Fibroblast of skin of scalp (primary cell): ENCODE measurements at places on chromosomes 7 and 10.

DNA sequence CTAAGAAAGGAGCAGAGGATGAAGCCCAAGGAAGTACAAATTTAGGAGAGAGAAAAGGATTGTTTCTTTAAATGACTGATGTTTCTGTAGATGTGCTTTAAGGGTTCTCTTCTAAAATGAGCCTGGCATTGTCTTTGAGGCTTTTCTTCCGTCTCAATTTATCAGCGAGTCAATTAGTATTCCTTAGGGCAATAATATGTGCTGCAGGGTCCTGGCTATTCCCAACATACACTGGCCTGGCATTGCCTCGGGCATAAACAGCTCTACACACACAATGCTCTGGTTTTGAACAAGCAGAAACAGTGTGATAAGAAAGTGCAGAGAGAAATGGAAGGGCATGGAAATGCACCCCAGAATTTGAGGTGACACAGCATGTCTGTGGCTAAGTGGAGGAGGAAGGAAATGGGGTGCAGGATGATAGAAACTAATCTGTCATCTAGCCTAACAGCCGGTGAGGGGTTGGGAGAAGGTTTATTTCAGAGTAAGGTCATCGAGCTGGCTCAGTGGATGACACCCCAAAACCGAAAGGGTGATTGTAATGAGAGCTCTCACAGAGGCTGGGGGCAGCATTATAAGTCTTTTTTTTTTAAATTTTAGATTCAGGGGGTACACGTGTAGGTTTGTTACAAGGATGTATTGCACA lies 67.5 kb upstream of the ARHGAP21 start:
- DNase-seq, result no peak

GRCh38 chr7:26393818-26394217 lies 102.2 kb downstream of the SNX10 start:
- DNase-seq, result no peak

GRCh38 chr7:20238754-20239324 lies 21.7 kb upstream of the MACC1 start:
- no peak for DNase-seq

GRCh38 chr10:91471602-91472001 lies 61.5 kb downstream of the HECTD2 start:
- DNase-seq, result no peak

DNA sequence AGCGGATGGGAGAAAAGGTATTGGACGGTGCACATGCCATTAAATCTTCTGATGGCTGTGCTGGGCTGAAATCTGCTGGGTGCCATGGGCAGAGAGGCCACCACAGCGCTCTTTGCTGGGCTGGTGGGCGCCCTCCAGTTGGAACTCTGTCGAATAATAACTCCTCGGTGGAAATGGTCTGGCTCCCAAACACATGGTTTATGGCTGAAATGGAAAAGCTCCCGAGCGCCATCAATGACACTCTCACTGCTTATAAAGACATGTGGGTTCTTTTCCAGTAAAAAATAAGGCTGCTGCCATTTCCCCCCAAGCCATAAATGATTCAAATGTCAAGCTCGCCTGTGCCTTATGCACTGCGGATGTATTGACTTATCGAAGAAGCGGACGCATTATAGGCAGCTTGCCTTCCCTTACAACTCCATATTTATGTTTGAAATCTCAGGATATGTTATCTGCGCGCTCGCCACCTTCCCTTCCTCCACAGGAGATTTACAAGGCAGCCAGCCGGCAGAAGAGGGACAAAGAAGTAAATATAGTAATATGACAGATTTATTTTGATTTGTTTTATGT lies 239.0 kb upstream of the MKI67 start:
- no peak for DNase-seq

DNA sequence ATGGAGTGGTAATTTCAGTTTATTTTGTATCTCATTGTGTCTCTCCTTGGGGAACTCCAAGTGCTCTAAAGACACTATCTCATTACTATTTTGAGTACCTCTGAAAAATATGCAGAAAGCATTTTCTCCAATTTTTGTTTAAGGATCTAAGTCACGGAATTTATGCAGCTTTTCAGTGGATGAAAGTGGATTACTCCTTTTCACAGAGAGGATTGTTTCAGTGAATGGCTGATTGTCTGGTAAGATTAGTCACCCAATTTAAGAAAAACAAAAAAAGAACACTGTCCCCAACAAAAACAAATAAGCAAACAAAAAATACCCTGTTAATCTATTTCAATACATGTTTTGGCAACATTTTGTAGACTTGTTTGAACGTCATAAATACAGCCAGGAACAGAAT lies 338.3 kb upstream of the TEX47 start:
- DNase-seq, result no peak
